ENCODE measurements at places on chromosomes 1 and 21.

DNA sequence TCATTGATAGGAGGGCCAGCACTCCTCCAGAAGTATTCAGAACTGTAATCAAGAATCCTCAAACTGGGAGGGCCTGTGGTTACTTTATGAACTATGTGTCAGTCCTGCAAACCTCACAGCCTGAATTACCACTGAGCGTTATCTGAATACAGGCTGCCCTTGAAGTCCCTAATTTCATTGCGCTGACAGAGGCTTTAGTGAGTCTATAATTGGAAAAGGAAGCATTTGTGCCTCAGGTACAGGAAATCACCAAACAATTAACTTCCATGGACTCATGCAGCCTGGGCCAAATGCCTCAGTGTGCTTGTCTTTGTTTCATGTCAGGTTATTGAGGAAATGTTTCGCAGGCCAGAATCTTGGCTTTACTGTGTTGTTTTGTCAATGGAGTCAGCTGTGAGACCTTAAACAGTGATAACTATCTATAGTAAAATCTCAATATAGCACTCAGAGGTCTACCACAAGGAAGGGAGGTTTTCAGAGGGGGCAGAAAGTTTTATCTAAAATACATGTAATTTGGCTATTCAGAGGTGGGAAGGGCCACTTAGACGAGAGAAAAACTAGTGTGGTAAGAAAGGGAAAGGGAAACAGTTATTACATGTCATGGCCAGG is 32.9 kb upstream of the DOCK7 start:
- no peak for DNase-seq

DNA sequence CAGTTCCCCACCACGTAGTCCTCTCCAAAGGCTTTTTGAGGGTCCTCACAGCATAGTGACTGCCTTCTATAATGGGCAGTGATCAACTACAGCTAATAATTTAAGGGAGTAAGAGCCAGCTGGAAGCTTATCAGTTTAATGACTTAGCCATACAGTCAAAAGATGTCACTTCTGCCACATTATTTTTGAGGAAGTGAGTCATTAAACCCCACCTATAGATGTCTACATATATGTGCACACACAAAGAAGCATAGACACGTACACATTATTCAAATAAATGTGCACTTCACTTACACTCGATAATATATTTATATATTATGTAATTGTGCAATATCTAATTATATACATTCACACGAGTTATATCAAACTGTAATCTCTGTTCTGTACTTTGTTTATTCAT is 1704.7 kb downstream of the KCNT2 start:
- DNase-seq, result no peak

- no peak for DNase-seq
These were observed 9.6 kb downstream of the UQCRHL start for GRCh38 chr1:15797614-15798390.

- no peak for DNase-seq
These were observed 38.2 kb downstream of the ARID1A start for GRCh38 chr1:26733982-26734381.

- DNase-seq, result no peak
These were observed 49.4 kb downstream of the SPATA46 start for GRCh38 chr1:162327144-162327787.

- DNase-seq, result no peak
These were observed 90.7 kb downstream of the IGSF21 start for GRCh38 chr1:18198260-18198659.

- DNase-seq, result no peak
These were observed 45.1 kb upstream of the ACTRT2 start for GRCh38 chr1:2976180-2976562.

DNA sequence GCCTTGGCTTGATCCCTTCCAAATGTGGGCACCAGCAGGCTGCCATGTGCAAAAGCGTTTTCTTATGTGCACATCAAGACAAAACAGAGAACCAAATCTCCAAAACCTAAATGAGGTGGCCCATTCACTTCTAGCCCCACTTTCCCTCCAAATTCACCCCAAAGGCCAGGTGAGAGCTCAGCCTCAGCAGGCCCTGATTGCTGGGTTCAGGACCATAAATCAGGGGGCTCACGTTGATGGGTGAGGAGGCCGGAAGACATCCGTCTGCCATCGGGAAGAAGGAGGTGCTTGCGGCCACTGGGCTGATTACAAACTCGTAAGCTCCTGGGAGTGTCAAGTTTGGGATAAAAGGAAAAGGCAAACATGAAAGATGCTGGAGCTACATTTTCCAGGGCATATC is 86.7 kb upstream of the CLDN14 start:
- no peak for DNase-seq

DNA sequence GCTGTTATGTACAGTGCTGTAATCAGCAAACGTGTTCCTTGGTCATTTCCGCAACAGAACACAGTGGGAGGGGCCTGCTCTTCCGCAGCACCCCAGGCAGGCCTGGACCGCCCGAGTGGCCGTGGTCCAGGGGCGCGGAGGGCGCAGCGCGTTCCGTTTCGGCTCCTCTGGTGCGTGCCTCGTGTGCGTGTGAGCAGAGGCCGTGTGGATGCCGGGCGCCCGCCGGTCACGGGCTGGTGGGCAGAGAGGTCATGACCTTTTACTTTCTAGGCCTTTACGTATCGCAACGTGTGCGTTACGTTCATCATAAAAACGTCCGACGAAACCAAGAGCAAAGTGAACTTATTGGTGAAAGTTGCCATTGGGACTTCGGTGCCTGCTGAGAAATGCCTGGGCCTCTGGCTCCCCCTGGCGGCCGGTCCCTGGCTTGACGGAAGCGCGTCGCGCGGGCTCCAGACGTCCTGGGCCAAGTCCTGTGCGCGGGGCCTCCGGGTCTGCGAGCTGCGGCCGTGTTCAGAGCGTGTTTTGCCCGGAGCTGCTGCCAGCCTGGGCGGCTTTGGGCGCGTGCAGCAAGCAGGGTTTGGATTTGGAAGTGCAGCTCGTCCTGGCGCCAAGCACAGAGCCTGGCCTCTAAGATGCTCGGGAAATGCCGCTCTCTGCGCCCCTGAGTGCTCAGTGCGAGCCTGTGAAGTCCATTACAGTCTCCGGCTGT is 34.4 kb downstream of the COL18A1 start:
- DNase-seq, result peak; percentile 86

DNA sequence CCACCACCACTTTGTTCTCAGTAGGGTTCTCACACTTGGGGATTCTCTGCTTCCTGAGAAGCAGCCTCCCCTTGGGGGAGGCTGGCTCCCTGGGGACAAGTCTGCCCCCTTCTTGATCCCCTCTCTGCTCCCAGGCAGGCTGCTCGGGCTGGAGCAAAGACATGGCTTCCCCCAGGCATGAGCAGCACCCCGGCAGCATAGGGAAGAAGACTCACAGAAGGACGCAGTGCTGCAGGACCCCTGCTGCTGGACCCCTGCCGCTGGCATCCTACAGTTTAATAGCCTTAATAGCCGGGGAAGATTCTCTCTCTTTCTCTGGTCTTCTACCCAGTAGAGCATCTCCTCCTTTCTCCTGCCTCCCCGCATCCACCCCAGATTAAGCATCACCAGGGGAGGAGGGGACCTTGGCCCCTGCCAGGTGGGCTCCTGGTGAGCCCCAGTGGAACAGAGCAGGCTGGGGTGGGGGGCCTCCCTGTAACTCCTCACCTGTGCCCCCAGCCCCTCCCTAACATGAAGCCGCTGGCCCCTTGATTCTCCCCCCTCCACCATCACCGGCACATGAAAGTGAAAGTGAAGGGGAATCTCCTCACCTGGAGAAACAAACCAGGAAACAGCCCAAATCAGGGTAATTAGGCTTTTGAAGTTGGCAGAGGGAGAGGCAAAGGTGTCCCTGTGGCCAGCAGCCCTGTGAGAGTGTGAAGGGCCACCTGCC is 2.5 kb downstream of the WNT3A start:
- DNase-seq, result no peak

GRCh38 chr1:198929961-198930599 is 291.2 kb downstream of the PTPRC start:
- DNase-seq, result no peak

- DNase-seq, result no peak
These were observed 2.7 kb upstream of the NEGR1 start for GRCh38 chr1:72285074-72285425.

DNA sequence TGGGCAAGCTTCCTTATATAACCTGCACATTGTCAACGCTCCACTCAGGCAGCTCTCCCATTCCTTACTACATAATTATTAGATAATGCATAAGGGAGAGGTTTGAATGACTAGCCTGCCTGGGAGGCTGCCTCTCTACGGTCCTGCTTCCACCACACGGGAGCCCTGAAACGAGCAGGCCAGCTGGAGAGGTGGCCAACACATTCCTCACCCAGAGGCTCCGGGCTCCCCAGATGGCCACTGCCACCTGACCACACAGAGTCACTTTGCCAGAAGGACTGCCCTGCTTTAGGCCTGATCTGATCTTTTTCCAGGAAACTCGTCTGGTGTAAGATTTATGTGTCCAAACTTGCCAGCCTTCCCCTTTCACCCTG is 27.9 kb downstream of the HIVEP3 start:
- no peak for DNase-seq

DNA sequence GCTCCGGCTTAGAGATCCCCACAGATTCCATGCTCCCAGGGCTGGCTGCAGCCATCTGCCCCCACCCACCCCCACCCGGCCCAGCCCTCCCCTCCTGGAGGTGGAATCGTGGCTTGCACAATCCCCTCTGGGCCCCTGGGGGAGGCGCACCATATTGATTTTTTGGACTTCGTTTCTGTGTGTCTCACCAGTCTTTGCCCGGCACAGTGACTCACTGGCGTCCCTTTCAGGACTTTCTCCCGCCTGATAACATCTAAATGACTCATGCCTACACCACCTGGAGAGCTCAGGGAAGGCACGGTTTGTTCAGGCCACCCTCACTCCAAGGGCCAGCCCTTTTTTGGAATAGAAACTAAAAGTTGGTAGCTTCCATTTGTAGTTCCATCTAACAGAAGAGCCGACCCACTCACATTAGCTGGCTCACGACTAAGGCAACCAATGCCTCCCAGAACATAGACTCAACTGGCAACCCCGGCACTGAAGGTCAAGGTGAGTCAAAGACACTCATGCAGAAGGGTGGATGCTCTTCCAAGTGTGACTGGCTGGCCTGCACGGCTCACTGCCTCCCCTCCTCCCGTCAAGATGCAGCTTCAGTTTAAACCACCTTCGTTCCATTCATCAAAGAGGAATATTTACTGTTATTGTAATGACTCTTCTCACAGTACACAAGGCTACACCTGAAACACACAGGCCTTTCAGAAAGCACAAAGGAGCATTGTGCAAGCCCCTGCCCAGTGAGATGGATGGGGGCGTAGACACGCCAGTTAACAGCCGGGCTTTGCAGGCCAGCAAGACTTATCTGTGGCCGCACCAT is 18.1 kb upstream of the ETS2 start:
- DNase-seq, result peak; percentile 53

DNA sequence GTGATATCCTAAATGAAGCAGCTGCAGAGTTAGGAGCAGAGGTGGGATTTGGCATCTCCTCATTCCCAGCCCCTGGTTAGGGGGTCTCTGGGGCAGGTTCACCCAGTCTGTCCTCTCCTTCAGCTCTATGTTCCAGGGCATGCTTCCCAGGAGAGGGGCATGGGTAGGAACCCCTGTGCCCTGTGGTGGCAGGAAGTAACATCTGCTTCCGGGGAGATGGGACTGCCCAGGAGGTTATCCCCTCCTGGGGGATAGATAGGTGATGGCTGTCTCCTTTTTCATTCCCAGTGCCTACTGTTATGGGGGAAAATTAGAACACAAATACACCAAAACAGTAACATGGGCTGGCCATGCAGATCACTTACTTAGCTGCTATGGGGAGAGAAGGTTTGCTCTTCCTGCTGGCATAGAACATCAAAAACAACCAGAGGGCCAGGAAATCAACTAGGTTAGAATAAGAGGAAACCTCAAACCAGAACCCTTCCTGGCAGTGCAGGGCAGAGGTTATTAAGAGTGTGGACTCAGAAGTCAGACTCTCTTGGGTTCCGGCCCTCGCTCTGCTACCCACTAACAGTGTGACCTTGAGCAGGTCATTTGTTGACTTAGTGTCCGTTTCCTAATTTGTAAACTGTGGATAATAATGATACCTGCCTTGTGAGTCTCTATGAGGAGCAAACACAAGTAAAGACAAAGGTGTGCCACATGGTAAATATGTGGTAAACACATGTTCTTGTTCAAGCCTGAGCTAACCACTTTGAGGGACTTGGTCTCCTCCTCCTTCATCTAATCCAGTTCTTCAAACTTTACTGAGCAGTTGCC is 157.8 kb upstream of the JUN start:
- DNase-seq, result no peak

GRCh38 chr1:54888080-54888733 is 1.2 kb upstream of the DHCR24 start:
- no peak for DNase-seq

GRCh38 chr1:87278825-87279535 is 49.7 kb upstream of the LMO4 start:
- no peak for DNase-seq

DNA sequence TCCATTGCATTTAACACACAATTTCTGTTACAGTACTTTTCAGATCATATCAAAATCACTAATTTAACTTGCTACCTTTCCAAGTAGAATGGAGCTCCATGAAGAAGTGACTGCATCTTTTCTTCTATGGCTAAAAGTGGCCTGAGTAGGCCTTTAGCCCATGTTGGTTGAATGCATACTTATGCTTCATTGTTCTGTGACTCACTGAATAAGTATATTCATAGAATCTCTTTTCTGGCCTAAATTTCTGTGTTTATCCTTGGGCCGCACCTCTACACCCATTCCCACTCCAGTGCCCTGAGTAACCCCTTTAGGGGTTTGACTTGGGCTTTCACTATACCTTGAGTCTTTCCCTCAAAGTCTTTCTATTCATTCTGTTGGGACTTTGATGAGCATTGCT is 42.1 kb upstream of the ARHGAP29 start:
- DNase-seq, result no peak

DNA sequence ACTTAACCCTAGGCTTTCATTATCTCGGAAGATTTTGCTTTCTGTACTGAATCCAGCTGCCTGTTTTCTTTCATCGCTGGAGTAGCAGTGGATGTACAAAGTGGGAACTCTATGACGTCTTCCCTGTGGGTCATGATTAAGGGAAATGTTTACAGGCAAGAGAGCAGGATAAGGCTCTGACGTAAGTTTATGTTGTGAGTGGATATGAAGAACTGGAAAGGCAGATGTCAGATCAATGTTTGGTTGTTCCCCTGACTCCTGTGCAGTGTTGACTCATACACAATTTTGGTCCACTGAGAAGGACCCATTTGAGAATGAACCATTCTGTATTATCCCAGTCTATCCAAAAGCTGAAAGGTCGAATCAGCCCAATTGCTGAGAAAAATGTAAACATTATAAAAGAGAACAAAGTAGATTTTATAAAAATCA is 292.4 kb downstream of the GRIK1 start:
- DNase-seq, result no peak

DNA sequence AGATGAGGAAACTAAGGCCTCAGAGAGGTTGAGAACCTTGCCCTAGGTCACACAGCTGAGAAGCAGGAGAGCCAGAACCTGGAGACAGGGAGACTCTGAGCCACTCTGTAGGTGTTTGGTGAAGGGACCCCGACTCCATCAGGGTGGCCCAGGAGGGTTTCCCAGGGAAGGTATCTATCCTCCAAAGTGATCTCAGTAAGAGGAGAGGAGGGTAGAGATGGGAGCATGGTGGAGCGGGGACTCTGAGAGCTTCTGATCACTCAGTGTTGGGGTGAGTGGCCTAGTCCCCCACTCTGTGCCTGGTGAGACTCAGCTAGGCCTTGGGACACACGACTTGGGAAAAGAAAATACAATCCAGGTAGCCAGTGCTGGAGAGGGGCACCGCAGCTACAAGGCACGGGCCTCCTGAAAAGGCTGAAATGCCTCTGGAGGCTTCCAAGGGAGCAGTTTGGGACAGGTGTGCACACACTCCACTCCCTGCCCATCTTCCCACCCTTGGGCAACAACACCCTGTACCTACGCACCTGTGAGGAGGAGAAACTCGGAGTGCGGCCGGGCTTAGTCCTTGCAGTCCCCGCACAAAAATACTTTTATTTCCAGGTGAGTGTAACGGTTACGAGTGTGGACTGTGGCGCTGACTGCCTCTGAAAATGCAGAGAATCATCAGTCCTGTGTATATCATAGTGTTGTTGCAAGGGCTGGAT is 80.8 kb downstream of the CAMK2N1 start:
- DNase-seq, result no peak
